ENCODE measurements at places on chromosomes 1 and 21.

- DNase-seq = no peak
Observed at GRCh38 chr1:233998891-233999290, 94.4 kb downstream of the SLC35F3 start.

DNA sequence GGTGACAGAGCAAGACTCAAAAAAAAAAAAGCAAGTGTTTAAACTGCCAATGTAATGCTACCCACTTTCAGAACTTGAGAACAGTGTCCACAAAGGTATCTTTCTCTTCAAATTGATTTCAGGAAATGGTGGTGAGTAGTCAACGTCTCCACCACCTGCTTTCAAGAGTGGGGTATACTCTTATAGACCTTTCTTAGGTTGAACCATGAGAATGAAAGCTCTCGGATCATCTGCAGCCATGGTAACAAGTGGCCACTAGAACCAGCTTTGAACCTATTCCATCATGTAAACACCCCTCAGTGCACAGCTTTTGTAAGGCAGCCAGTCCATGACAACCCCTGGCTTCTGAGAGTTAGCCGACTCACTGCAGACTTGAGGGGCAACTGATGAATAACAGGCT lies 107.4 kb downstream of the NTPCR start:
- no peak for DNase-seq

DNA sequence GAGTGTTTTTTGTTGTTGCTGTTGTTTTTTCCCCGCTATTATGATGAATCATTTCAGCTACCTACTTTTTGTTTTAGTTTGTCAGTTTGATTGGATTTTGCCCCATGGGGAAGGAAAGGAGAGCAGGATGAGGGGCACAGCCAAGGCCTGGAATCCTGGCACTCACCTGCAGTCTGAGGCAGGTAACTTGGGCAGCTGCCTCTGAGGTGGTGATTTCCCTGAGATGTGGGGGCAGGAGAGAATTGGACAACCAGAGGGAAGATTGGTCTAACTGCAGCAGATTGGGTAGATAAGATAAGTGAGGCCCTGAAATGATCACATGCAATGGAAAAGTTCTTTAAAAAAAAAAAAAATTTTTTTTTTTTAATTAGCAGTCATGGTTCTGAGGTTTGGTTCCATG lies 1.5 kb upstream of the LAX1 start:
- DNase-seq = no peak

DNA sequence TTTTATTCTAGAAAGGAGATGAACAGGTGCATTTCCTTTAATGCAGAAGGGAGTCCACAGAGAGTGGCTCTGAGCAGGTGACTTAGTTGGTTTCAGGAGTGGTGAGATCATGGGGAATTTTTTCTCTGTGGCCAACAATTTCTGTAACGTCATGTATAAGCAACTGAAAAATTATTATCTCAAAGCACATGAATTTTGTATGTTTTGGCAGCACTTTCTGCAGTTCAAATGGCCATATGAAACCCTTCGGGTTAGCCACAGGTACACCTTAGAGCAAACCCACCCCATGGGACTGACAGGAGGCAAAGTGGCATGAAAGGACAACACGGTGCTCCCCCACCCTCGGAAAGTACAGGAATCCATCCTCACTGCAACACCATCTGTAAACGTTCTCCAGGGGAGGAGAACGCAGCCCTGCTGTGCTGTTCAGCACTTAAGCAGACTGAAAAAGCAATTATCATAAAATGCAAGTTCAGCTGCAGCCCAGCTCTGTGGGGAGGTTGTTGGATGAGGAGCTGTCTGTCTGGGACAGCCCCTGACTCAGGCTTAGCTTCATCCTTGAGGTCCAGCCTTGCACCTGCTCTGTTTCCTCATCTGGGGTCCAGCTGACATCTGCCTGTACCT lies 55.8 kb upstream of the CLDN14 start:
- DNase-seq = no peak

- no peak for DNase-seq
Observed at GRCh38 chr1:56399326-56399725, 180.0 kb downstream of the PLPP3 start.

- no peak for DNase-seq
Observed at GRCh38 chr1:82392513-82392912, 591.8 kb downstream of the ADGRL2 start.

GRCh38 chr1:7068552-7068951 lies 283.3 kb downstream of the CAMTA1 start:
- DNase-seq = no peak

- DNase-seq = no peak
Observed at GRCh38 chr21:38825921-38826320, 20.2 kb downstream of the ETS2 start.

DNA sequence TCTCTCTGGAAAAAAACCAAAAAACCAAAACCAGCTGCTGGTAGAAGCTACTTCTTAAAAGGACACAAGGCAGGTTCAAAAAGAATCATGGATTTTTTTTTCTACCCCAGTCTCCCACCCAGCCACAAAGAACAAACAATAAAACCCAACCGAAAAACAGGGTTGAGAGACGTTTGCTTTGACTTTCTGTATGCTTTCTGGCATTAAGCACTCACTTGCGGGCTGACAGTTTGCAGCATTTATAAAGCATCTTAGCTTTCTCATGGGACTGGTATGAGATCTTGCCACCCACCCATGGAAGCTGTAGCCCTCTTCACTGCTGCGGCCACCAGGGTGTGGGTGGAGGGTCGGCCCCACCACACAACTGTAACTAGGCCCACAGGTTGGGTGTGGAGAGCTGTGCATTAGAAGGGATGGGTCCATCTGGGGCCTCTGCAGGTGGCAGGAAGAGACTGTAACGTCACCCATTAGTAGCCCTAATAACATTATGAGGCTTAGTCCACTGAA lies 165.7 kb downstream of the RHOU start:
- no peak for DNase-seq

GRCh38 chr1:48610628-48611542 lies 138.9 kb upstream of the SPATA6 start:
- no peak for DNase-seq

DNA sequence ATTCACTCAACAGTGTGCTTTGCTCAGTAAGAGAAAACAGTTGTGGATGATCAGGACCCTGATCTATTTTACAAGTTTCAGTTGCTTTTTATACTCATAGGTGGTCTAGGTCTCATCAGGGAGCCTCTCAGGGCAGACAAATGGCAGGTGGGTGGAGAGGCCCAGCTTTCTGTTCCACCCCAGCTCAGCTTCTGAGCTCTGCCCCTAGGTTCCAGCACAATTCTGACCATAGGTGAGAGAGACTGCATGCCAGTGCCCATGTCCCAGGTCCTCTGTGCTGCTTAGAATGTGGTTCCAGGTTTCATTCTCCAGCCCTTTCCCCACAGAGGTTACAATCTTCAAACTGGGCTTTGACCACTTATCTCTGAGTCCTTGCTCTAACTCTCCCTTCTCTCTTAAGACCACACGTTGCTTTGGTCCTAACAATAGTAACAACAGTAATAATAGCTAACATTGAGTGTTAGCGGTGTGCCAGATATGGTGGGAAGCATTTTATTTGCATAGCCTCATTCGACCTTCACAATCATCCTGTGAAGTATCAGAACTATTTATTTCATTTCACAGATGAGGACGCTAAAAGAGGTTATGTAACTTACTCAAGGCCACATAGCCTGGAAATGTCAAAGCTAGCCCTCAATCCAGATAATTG lies 19.6 kb upstream of the DUSP10 start:
- DNase-seq = no peak

GRCh38 chr1:116471241-116471640 lies 98.2 kb downstream of the ATP1A1 start:
- no peak for DNase-seq

GRCh38 chr1:86500714-86501113 lies 32.0 kb downstream of the CLCA1 start:
- DNase-seq = no peak

DNA sequence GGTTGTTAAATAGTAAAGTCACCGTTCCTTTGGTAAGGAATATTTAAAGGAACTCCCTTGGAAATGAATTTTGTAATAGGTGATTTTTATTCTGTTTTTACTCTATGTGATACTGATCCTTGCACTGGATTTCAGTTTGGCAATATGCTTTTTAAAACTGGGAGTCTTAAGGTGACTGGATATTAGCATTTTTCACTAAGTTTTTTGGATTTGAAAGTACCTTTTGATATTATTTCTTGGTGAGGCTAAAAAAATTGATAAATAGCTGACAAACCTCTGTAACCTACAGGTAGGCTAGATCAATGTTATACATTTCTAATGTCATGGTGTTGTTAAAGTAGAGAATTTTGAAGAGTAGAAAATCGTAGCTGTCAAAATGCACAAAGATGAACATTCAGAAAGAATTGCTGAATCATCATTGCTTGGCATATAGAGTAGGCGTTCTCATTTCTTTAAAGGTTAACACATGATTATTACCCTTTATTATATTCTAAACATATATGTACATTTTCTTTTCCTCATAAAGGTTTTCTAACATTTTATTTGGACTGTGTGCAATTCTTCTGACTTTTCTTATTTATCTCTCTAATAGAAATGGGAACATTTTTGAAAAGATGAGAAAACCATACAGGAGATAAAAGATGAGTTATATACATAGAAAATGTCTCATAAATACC lies 1.5 kb upstream of the DNAJB4 start:
- no peak for DNase-seq

DNA sequence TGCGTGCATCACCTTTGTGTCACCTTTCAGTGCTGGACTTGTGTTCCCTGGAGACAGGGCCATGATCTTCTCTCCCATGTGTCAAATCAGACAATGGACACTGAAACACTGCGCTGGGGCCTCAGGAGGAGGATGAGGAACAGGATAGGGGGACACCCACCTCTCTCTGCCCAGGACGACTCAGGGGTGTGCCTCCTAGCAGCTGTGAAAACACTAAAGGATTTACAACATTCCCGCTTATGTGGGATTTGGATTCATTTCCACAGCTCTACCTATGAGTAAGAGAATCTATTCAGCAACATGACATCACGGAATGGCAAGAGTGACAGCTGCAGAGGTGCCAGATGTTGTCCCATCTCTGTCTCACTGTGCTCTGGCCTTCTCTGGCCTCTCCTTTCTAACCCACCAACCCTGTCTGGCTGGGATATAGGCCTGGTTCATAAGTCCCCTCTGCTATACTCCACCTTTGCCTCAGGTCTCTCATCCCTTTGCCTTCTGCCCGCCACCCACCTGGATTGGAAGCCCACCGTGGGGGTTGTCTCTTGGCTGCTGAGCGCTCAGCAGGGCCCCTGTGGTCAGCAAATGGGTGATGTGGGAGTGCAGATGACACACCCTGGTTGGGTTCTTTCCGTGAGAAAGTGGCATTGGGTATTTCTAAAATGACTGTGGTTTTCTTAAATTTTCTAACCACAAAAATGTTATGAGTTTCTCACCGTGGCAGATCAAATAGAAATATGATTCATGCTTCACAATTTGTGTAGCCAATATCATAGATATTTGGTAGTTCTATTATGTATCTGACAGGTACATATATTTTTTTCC lies 47.1 kb upstream of the TLR5 start:
- DNase-seq = peak; percentile 22

- DNase-seq = no peak
Observed at GRCh38 chr1:201555593-201555945, 16.6 kb downstream of the NAV1 start.

Data from activated T-cell treated with anti-CD3 and anti-CD28 coated beads for 1 hour (primary cell).